ENCODE measurements at places on chromosomes 6 and 20.

- DNase-seq, result no peak
Measured at GRCh38 chr6:4319981-4320683, 184.8 kb upstream of the ECI2 start.

DNA sequence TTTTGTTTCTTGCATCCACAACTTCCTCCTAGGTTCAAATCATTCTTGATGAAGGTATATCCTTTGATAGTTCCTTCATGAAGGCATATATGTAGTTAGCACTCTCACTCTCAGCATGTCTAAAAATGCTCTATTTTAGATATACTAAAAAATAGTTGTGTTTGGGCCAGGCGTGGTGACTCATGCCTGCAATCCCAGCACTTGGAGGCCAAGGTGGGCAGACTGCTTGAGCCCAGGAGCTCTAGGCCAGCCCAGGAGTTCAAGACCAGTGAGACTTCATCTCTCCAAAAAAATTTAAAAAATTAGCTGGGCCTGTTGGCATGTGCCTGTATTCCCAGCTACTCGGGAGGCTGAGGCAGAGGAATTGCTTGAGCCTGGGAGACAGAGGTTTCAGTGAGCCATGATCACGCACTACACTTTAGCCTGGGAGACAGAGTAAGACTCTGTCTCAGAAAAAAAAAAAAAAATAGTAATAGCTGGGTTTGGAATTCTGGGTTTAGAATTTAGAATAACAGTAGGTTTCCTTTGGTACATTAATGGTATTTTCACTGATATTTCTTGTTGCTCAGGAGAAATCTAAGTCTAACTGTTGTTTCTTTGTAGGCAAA is 7.0 kb downstream of the SERAC1 start:
- DNase-seq, result no peak

DNA sequence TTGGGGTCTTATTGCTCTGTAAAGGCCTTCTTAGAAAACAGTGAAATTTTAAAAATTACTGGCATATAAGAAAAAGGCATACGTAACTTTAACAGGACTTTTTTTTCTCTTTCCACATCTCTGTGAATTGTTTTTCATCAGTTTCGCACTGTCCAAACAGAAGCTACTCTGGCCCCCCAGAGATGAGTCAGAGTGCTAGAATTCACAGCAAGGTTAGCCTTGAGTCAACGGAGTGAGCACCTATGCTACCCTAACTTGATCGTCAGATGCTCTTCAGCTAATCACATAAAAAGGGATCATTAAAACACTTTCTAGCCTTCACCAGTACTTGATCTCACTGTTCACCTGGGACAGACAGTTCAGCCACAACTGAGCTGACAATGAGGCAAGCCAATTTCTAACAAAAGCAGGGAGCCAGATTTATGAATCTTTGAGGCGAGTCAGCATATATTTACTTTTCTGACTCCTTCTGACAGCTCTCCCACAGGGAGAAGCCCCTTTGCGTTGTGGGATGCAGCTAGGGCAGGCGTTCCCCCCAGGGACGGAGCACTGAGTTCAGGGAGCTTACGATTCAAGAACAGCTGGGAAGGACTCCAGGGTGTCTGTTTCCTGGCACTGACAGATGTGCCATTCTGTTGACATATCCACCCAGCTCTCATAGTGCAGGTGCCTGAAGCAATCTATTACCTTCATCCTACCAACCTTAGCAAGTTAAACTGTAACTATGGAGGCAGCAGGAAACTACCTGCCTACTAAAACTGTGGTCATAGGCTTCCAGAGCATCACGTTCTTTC is 46.4 kb upstream of the SPDEF start:
- DNase-seq, result no peak

GRCh38 chr20:44695295-44695673 is 19.9 kb upstream of the CCN5 start:
- DNase-seq, result no peak

GRCh38 chr20:23127506-23128279 is 41.6 kb upstream of the CD93 start:
- DNase-seq, result no peak

- no peak for DNase-seq
Measured at GRCh38 chr6:70264306-70264705, 38.6 kb downstream of the COL9A1 start.

DNA sequence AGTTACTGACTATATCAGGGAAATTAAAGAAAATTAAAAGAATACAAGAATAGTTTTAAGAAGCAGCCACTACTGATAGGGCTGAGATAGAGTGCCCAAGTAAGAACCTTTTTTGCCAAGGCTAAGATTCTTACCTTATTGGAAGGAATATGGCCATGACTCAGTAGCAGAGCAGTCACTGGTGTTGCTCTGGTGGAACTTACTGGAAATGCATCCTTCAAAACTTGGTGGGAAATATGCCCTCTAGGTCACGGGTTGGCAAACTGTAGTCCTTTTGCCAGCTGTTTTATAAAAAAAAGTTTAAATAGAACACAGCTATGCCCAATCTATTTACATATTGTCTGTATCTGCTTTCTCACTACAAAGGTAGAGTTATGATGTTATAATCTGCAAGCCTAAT is 6.0 kb downstream of the HSF2 start:
- no peak for DNase-seq

- no peak for DNase-seq
Measured at GRCh38 chr6:111503194-111503593, 20.2 kb upstream of the REV3L start.

- no peak for DNase-seq
Measured at GRCh38 chr20:13839421-13840092, 54.7 kb downstream of the NDUFAF5 start.

- DNase-seq, result no peak
Measured at GRCh38 chr6:16301511-16301910, 63.1 kb downstream of the GMPR start.

- peak; percentile 60 for DNase-seq
Measured at GRCh38 chr20:62010551-62011402, 54.9 kb downstream of the TAF4 start.

DNA sequence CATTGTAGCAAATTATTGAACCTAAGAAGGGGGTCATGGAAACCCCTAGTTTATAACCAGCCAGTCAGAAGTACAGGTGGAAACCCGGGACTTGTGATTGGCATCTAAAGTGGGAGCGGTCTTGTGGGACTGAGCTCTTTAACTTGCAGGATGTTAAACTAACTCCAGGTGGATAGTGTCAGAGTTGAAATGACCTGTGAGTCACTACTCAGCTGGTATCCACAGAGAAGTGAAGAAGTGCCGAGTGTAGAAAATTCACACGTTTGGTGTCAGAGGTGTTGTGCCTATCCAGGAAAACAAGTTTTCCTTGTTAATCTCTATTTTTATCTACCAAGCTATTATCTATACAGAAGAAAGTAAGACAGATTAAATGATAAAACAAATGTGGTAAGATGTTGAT is 179.7 kb downstream of the ADGRG6 start:
- no peak for DNase-seq

DNA sequence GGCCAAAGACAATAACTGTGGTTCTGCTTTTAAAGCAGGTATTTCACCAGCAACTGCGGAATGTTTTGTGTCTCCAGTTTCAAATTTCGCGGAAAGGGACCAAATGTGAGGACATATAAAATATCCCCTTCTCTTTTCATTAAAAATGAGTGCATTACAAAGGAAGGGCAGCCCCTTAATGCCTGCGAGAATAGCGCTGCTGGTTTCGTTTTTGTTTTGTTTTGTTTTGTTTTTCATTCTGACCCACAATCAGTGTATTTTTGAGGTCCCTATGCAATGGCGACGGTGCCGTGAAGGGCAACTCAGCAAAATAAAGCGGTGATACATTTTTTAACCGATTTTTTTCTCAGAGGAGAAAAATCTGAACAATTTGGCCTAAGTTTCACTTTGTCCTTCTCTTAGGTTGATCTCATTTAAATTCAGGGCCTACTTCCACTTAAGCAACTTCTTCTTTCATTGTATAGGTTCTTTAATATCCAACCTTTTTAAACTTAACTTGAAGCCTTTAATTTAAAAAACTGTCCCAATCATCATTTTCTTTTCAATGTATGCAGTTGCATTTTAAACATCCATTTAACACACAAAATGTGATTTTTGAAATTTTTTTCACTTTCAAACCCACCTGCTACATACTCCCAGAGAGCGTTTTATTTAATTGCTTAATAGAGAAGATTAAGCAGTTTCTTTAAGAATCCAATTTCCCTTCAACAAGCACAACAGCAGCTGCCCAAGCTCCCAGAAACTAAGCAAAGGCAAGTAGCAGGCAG is 2.9 kb upstream of the HIVEP2 start:
- peak; percentile 54 for DNase-seq

DNA sequence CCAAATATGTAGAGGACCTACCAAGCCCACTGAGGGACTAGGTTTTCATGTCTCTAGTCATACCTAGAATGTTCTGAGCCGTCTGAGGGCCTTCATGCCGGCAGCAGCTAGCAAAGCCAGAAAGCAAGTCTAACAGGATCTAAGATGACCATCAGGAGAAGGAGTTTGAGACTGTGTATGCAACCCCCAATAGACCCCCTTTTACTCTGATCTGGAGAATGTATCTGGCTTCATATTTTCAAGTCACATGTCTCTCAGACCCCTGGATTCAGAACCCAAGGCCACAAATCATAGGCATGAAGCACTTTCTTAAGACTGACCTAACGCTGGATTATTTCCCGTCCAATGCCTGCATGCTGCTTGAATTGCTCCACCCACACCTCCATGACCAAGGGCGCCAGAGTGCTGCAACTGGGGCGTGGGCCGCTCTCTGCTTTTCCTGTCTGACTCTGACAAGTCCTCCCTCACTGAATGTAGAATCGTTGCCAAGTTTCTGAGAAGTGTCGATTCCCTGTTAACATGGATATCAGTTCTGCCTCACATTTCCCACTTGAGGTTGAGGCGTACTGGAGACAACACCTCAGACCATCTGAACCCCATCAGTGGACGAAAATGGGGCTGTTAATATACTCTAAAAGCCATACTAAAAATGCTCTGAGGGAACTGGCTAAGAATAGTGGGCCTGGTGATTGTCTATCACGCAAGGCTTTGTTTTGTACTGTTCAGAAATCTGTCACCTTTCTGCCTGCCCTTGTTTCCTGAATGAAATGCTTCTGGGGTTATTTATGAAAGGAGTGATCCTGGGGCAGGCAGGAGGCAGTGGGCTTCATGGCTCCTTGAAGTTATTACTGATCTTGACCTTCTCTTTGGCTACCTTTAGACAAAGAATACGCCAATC is 23.9 kb upstream of the ASXL1 start:
- DNase-seq, result peak; percentile 75

Measured in activated naive CD4-positive, alpha-beta T cell treated with Interleukin-2 at 50 U/mL for 16 hours (primary cell).